ENCODE measurements at places on chromosomes 5 and 9. TPM values are rescaled to one million over a fixed set of nuclear protein-coding genes. Genes with fewer than 3 reads are reported as not detected.

Gene NPR2
- total RNA-seq = 10.2 TPM

Gene NMUR2
- total RNA-seq = not detected

Gene ADRA1B
- total RNA-seq = 2.9 TPM

Gene SFXN1
- total RNA-seq = 20.9 TPM

Gene ECM2
- total RNA-seq = 92.2 TPM

Gene BAAT
- not detected for total RNA-seq

Gene RAPGEF1
- 35.3 TPM for total RNA-seq

Gene PCDHGA11
- total RNA-seq = 9.8 TPM

Gene NEURL1B
- total RNA-seq = 17.0 TPM

- no peak for DNase-seq
- H3K27me3 ChIP-seq = peaks cover 20% of the 10 kb centered on the region
- H3K4me1 ChIP-seq = peaks cover 5% of the 10 kb centered on the region
- H3K36me3 ChIP-seq = peaks cover 5% of the 10 kb centered on the region
Observed at GRCh38 chr9:137276473-137277328, 825 bp upstream of the TOR4A start.

DNA sequence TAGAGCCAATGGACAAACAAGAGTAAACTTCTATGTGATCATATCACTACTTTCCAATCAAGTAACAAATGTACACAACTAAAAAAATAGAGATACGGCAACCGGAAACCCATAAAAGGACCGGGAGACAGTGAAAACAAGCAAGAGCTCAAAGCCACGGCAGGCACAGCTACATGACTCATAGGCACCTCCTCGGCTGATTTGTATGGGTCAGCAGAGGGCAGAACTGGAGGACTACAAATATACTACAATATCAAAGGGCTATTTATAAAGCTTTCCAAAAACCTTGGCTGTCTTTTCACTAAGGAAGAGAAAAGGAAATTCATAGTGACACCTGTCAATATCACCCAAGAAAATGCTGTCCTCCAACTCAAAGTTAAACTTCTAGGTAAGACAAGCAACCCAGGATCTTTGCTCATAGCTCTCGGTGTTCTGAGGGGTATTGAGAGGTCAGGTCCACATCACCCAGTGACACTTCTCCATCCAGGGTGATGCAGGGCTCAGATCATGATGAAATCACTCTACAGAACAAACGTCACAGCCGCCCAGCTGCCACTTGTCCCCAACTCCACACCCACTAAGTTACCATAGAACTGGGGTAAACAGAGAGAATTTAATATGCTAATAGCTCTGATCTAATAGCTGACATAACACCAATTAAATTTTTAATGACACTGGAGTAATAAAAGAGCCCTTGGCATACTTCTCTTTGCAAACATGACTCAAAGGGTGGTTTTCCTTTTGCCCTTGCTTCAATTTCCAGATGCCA is 41.3 kb downstream of the PFDN1 start:
- H3K4me3 ChIP-seq = no peak overlapping the region
- no peaks in the 10 kb centered on the region for H3K27me3 ChIP-seq
- peak overlapping the region; percentile 73 for H3K27ac ChIP-seq
- DNase-seq = no peak
- H3K36me3 ChIP-seq = no peaks in the 10 kb centered on the region

GRCh38 chr5:95909738-95910137 is 51.9 kb downstream of the ELL2 start:
- no peak overlapping the region for H3K4me3 ChIP-seq
- H3K4me1 ChIP-seq = no peaks in the 10 kb centered on the region
- H3K27me3 ChIP-seq = no peaks in the 10 kb centered on the region
- H3K27ac ChIP-seq = no peak overlapping the region

DNA sequence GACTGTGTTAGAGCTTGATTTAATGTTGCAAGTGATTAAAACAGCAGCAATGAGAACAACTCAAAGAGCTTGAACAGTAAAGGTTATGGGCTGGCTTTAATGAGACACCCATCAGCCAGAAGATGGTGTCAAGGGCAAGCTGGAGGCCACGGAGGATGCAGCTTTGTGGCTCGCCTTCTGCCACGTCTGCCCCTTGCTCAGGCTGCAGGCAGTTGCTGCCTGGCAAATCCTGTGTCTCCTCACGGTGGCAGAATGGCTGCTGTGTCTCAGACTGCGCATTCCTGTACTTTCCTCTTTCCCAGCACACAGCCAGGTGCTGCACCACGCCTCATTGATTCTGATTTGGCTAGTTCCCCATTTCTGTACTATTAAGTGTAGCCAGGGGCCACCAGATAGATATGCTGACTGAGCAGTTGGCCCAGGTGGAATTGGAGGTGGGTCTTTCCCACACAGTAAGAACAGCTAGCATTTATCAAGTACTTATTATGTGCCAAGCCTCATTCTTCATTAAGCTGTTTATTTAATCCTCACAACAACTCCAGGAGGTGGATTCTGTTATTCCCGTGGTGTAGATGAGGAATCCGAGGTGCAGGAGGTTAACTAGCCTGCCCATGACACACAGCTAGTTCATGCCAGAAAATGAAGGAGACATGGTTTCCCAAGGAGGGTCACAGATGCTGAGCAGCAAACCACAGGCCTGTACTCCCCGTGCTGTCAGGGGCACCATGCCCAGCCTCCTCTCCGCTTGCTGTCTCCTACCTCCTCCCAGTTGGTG is 3.5 kb downstream of the NXNL2 start:
- no peak overlapping the region for H3K4me3 ChIP-seq
- H3K27ac ChIP-seq = no peak overlapping the region
- H3K4me1 ChIP-seq = peaks cover 7% of the 10 kb centered on the region
- no peak for DNase-seq
- no peaks in the 10 kb centered on the region for H3K27me3 ChIP-seq

DNA sequence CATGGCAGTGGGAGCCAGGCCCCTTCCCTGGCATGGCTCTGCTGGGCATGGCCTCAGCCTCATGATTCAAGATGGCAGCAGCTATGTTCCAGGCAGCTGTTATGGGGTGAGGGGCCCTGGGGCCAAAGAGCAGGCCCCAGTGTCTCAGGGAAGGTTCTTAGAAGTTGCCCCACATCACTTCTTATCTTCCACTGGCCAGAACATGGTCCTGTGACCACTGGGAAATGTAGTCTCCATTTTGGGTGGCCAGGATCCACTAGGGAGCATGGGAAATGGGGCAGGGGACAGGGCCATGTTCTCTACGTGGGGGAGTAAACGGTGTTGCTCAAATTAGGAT is 18.3 kb downstream of the SUSD3 start:
- no peaks in the 10 kb centered on the region for H3K36me3 ChIP-seq
- DNase-seq = no peak
- peaks cover 4% of the 10 kb centered on the region for H3K4me1 ChIP-seq

DNA sequence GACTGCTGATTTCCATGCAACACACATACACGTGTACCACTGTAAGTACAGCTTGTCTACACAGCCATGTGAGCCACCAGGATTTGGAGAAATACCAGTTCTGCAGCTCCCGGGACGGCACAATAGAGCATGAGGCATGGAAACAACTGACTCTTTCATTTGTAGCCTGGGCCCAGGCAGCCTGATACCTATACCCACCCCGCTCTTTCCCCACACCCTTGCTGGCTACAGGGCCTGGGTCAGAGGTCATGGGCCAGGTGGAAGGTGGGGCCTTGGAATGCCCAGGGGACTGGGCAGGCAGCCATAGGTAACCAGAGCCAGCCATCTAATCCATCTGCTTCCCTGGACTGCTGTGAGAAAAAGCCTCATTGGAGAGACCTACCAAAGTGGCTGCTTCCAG is 39.0 kb upstream of the ZSWIM6 start:
- peak; percentile 36 for DNase-seq
- H3K4me3 ChIP-seq = no peak overlapping the region
- no peaks in the 10 kb centered on the region for H3K4me1 ChIP-seq
- no peaks in the 10 kb centered on the region for H3K27me3 ChIP-seq

GRCh38 chr5:133230823-133231578 is 179.2 kb downstream of the HSPA4 start:
- no peak overlapping the region for H3K4me3 ChIP-seq
- H3K27me3 ChIP-seq = no peaks in the 10 kb centered on the region

DNA sequence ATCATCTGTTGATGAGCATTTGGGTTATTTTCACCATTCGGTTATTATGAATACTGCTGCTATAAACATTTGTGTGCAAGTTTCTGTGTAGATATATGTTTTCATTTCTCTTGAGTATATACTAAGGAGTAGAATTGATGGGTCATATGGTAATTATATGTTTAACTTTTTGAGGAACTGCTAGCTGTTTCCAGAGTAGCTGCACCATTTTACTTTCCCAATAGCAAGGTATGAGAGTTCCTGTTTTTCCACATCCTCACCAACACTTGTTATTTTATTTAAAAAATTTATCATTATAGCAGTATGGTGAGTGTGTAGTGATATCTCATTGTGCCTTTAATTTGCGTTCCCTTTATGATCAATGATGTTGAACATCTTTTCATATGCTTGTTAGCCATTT is 29.2 kb downstream of the CD14 start:
- H3K4me3 ChIP-seq = no peak overlapping the region
- H3K36me3 ChIP-seq = no peaks in the 10 kb centered on the region
- DNase-seq = no peak
- H3K27me3 ChIP-seq = no peaks in the 10 kb centered on the region

GRCh38 chr5:66281294-66281693 is 137.2 kb downstream of the SREK1 start:
- no peaks in the 10 kb centered on the region for H3K36me3 ChIP-seq
- no peak overlapping the region for H3K27ac ChIP-seq
- no peaks in the 10 kb centered on the region for H3K4me1 ChIP-seq
- no peak overlapping the region for H3K4me3 ChIP-seq

GRCh38 chr5:33311893-33312292 is 128.9 kb upstream of the TARS1 start:
- no peak overlapping the region for H3K27ac ChIP-seq
- no peaks in the 10 kb centered on the region for H3K4me1 ChIP-seq
- no peak overlapping the region for H3K4me3 ChIP-seq
- H3K36me3 ChIP-seq = no peaks in the 10 kb centered on the region
- no peak for DNase-seq

DNA sequence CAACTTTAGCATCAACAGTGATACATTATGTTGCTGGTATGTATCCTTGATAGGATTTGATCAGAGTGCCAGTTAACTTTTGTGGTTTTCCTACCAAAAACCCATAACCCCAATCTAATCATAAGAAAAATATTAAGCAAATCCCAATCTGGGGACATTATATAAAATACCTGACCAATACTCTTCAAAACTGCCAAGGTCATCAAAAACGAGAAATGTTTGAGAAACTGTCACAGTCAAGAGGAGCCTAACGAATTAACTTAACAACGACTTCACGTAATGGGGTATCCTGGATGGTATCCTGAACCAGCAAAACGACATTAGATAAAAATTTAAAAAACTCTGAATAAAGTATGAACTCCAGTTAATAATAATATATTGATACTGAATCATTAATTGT is 51.7 kb upstream of the SRFBP1 start:
- no peak for DNase-seq
- H3K36me3 ChIP-seq = no peaks in the 10 kb centered on the region
- no peak overlapping the region for H3K4me3 ChIP-seq
- H3K27me3 ChIP-seq = no peaks in the 10 kb centered on the region

- H3K36me3 ChIP-seq = no peaks in the 10 kb centered on the region
- H3K27me3 ChIP-seq = no peaks in the 10 kb centered on the region
- H3K27ac ChIP-seq = peak overlapping the region; percentile 94
- peak; percentile 72 for DNase-seq
Observed at GRCh38 chr9:35646153-35646532, 4.6 kb downstream of the SIT1 start.

- H3K4me1 ChIP-seq = no peaks in the 10 kb centered on the region
- H3K4me3 ChIP-seq = no peak overlapping the region
- no peaks in the 10 kb centered on the region for H3K36me3 ChIP-seq
- no peak for DNase-seq
- H3K27ac ChIP-seq = no peak overlapping the region
Observed at GRCh38 chr5:37071901-37072581, 177.1 kb downstream of the CPLANE1 start.

DNA sequence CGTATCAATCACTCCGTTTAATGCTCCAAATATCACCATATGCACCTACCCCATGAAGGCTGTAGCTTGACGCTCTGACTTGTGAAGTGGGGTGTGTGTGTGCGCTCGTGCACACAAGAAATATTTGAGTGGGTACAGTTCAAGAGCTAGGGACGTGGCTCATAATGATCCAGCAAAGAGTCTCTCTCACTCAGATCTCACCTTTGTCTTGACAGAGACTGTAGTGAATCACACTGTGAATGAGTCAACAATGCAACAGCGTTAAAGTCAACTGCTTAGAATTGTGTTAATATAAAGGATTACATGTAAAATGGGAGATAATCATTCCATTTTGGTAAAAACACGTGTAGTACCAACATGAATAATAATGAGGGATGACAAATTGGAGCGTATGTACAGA is 119.4 kb downstream of the MED27 start:
- no peaks in the 10 kb centered on the region for H3K4me1 ChIP-seq
- H3K4me3 ChIP-seq = no peak overlapping the region

DNA sequence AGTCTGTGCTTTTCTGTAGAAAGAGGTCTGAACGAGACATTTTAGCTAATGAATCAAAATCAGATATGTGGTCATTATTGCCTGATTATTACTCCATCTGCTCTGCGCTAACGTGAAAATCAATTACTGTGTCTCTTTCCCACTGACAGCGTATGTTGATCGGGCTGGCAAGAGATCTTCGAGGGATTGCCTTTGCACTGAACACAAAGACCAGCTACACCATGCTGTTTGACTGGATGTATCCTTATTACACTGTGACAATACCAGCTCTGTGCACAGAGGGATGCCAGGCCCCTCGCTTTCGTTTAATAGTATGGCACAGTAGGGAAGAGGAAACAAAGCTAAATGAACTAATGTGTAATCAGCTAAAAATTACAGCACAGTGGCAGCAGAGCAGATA is 103.7 kb upstream of the TLX3 start:
- no peak overlapping the region for H3K4me3 ChIP-seq
- DNase-seq = no peak
- H3K27ac ChIP-seq = no peak overlapping the region
- H3K36me3 ChIP-seq = no peaks in the 10 kb centered on the region

DNA sequence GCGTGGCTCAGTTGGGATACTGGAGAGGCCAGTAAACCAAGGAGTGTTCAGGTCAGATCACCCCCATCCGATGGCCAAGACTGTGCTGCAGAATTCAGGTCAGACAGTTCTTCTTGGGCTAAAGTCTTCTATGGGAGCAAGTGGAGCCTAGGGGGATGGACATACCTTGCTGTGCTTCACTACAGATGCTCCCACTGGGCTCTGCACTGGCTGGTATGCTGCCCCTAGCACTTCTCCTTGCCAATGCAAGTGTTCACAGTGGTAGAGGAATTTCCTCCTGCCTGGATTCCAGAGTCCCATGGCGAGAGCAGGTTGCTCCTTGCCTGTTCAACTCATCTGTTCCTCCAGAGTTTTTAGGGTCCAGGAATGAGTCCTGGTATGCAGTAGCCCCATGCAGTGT is 134.2 kb upstream of the EDIL3 start:
- no peaks in the 10 kb centered on the region for H3K36me3 ChIP-seq
- no peaks in the 10 kb centered on the region for H3K27me3 ChIP-seq
- no peak overlapping the region for H3K27ac ChIP-seq
- no peak overlapping the region for H3K4me3 ChIP-seq
- DNase-seq = no peak

DNA sequence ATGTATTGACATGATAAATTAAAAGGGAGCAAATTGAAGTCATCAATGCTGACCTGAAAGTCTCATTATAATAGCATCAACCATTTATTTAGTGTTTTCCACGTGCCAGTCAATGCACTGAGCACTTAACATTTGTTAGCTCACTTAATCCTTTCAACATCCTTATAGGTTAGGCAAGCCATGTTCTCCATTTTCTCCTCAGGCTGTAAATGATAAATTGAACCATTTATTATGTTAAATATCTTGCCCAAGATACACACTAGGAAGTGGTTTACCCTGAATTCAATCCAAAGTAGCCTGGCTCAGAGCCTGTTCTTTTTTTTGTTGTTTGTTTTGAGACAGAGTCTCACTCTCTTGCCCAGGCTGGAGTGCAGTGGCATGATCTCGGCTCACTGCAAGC is 25.0 kb upstream of the SNX2 start:
- H3K27me3 ChIP-seq = no peaks in the 10 kb centered on the region
- no peaks in the 10 kb centered on the region for H3K36me3 ChIP-seq
- no peaks in the 10 kb centered on the region for H3K4me1 ChIP-seq
- no peak overlapping the region for H3K4me3 ChIP-seq

Data from breast epithelium (tissue), 4 donors.